Right forelimb (tissue), 1 donor: ENCODE measurements at places on chromosomes 6 and 20.

DNA sequence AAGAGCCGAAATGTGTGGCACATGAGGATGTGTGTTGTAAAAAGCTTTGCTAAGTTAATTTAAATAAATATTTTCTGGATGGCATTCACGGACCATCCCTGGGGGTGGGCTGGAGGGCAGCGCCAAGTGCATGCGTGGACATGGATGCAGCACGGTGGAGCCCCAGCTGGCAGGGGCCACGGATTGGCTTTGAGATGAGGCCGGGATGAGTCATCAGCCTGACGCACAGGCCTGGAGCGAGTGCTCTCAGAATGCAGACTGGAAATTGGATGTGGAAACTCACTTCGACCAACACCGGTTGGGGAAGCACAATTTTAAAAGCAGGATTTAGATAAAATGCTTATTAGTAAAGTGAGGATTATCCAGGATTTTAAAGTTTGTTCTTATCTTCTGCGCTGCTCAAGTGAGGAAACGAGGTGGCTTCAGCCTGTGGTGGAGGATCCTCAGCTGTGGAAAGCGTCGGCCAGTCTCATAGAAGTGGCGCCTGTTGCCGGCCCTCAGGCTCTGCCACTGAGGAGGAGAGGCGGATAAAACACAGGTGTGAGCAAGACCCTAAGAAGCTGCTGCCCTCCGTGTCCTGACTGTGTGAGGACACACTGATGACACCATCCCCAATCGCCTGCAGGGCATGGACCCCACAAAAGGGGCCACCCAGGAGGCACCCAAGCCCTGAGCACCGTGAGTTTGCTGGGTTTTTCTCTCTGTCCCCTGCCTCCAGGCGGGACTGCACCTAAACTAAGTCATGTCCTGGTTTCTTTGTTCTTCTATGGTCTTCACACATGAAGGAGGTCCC is 279.7 kb downstream of the CDH4 start:
- DNase-seq = no peak

DNA sequence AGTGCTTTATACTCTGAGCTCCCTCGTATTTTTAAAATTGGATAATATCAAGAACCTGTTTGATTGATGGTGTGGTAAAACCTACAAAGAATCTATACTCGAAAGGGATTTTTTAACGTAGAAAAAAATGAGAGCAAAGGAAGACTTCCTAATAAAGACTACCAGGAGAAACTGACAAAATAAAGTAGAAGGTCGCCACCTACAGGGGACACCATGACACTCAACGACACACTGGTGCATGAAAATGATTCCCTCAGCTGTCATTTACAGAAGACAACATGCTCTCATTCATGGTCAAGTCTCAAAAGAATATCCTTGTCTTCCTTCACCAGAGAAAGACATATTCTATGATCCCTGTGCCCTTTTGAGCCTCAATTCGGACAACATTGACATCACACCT is 10.1 kb upstream of the NHSL1 start:
- no peak for DNase-seq

- no peak for DNase-seq
These were observed 81.7 kb upstream of the PDE10A start for GRCh38 chr6:165744555-165745228.

GRCh38 chr6:146914489-146915483 is 289.4 kb upstream of the STXBP5 start:
- peak; percentile 63 for DNase-seq

GRCh38 chr6:22892452-22892851 is 323.1 kb downstream of the HDGFL1 start:
- DNase-seq = no peak

GRCh38 chr6:64589961-64590360 is 954.4 kb downstream of the PHF3 start:
- DNase-seq = no peak

DNA sequence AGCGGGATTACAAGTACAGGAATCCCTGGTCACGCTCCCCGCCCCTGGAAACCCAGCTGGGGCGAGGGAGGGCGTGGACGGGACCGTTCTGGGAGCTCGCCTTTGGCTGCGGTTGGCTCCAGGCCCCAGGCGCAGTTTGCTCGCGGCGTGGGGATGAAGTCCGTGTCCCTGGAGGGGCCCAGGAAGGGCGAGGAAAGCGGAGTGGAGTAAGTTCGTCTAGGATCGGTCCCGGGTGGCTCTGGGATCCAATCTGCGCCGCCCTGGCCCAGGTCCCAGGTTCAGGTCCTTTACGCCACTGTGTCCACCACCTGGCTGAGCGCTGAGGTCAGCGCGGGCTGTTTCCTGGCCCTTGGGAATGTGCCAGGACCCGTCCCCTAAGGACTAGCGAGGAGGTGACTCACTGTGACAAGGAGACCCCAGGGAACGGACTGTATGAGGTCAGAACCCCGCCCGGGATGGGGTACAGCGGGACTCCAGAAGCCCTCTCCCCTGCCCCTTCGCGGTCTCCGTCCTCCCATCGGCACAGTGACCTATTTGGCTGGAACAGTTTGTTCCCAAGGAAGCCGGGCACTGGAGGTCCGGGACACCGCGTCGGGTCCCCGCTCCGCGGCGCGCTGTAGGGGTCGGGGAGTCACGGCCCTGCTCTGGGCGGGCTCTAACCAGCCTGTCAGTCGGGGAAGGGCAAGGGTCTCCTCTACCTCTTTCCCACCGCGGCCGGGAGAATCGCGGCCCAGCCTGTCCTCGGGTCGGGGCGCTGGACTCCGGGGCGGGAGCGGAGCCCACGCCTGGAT is 724 bp downstream of the CDKN1A start:
- peak; percentile 79 for DNase-seq

GRCh38 chr20:37346535-37347346 is 801 bp downstream of the SRC start:
- no peak for DNase-seq
